ENCODE measurements at places on chromosomes 3 and 15. TPM values are rescaled to one million over a fixed set of nuclear protein-coding genes. Genes with fewer than 3 reads are reported as not detected.

The ARL8B gene
- 46.8 TPM for total RNA-seq

The CLDN16 gene
- not detected for total RNA-seq

The CLDN18 gene
- total RNA-seq, result not detected

The LSAMP gene
- not detected for total RNA-seq

The HAPLN3 gene
- total RNA-seq, result 49.1 TPM
